ENCODE measurements at places on chromosomes 1 and 21. TPM values are rescaled to one million over a fixed set of nuclear protein-coding genes. Genes with fewer than 3 reads are reported as not detected.

GRCh38 chr21:41363370-41364270, 1.8 kb downstream of the MX2 start:
- no peak for DNase-seq

GRCh38 chr1:182279724-182280503, 111.7 kb downstream of the GLUL start:
- no peak for DNase-seq

- DNase-seq: no peak
Observed at GRCh38 chr21:42106425-42106824, 35.3 kb downstream of the UMODL1 start.

GRCh38 chr1:46481961-46482360, 7.7 kb upstream of the DMBX1 start:
- DNase-seq: no peak

GRCh38 chr1:212232090-212232489, 53.1 kb upstream of the PPP2R5A start:
- no peak for DNase-seq

DNA sequence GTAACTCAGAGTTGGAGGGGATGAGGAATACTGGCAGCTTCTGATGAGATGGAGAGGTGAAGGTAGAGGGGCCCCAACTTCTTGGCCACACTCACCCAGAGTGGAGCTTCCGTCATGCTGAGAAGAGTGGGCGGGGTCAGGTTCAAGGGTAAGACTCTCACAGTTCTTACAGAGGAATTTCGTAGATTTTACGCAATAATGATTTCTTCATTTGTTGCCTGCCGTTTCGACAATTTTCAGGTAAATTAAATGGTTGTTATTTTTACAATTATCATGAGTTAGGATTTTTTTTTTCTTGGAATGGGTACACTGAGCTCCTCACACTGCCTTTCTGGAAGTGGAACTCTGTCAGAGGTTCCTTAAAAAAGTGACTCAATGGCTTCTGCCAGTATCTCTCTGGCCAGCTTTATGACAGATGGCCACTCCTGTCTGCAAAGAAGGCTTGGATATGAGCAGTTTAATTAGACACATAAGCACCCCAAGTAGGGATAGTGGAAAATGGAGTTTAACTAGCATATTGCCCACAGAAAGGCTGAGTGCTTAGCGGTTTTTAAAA, 13.8 kb upstream of the NLRP3 start:
- no peak for DNase-seq

- no peak for DNase-seq
Observed at GRCh38 chr1:172544481-172545104, 11.6 kb downstream of the SUCO start.

- peak; percentile 81 for DNase-seq
Observed at GRCh38 chr1:10733474-10734366, 62.7 kb downstream of the CASZ1 start.

GRCh38 chr1:44985747-44986359, 542 bp downstream of the EIF2B3 start:
- no peak for DNase-seq

DNA sequence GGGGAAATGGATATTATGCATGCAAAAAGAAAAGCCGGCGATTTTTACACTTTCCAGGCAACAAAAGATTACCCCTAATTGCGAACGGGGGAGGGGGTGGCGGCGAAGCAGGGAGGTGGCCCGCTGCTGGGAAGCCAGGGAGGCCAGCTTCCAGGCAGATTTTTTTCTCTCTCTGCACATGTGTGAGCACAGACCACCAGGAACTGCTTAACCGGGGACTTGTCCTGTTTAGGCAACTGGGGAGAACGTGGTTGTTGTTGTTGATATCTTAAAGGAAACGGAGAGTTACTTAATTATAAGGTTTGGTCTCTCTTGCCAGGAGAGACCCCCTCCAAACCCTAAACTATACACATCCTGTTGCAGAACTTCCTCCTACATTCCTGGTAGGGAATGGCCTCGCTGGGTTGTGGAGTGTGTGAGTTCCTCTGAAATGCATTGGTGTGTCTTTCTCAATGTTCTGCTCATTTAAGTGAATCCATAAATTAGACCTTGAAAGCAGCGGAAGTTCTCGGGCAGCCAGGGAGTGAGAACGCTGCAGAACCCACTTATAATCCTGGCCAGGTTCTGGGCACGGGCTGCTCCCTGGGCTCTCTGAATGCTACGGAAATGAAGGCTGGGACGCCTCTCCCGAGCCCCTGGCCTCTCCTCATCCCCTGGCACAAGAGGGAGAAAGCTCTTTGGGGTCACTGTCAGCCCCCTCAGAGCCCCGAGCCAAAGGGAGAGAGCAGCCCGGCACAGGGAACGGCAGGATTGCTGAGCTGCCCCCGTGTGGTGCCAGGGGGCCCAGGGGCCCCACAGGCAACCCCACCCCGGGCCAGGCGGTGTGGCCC, 250.0 kb downstream of the FOXD2 start:
- no peak for DNase-seq

DNA sequence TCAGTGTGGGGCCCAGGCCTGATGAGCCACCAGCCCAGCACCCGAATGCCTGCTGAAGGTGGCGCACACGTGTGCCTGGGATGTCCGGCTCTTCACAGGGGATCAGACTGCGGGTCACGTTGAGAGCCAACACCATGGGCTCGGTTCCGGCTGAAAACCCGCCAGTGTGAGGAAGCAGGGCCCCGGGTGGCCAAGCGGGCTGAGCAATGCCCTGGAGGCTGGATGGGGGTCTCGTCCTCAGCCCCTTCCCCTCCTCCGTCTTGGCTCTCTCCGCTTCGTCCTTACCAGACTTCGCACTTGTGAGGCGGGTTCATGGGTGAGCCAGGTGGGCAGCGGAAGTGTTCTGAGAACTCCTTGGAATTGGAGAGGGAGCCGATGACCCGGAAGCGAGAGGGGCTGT, 43.0 kb upstream of the EIF4G3 start:
- DNase-seq: no peak

DNA sequence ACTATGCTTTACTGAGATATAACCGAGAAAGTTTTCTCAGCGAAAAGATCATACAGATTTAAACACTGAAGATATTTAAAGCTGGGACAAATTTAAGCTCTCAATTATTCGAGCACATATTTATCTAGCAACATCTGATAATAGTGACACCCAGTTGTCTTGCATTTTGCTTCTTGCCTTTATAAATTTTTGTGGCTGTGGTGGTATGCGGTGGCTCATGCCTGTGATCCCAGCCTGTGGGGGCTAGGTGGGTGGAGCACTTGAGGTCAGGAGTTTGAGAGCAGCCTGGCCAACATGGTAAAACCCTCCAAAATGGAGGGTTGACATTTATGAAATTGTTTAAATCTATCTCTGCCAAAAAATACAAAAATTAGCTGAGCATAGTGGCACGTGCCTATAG, 312.2 kb downstream of the SPATA17 start:
- no peak for DNase-seq

DNA sequence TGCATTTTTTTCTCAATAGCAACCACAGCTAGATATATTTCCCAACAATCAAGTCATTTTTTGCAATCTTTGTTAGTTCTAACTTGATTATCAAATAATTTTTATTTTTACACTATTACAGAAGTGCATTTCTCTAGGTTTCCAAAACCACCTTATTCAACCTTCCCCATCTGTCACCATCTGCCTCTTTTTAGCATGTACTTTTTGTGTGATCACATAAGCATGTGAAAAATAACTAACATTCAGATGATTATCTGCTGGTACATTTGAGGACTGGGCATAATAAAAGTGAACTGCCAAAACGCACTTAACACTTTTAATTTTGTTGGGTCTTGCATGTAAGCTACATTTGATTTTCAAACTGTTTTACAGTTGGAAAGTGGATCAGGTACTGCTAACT, 291.5 kb downstream of the AKT3 start:
- DNase-seq: no peak

DNA sequence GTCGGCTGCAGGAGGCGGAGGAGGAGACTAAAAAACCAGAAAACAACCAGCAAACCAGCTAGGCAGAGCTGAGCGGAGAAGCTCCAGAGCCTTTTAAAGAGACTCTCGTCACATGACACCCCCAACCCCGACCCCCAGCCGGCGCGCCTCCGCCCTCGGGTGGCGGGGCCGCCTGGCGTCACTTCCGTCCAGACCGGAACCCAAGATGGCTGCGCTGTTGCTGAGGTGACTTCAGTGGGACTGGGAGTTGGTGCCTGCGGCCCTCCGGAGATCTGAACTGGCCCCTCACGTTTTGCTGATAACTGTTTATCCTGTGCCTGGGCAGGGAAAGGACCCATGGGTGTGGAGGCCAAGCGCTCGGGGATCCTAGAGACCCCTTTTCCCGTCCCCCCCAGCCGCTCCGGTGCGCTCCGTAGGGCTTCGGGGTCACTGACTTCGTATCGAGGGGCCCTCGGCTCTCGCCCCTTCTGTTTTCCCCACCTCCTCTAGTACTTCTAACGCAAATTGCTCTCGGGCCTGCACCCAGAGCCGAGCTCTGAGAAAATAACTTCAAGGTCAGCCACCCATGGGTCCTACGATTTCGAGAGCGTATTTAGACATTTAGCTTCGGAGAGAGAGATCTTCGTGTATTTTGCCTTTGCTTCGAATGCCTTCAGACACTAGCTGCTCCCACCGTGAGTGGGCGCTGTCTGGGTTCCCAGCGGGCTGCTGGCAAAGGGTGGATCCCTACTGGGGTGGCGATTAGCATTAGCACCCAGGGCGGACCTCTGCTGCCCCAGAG, at the start of gene SDHC:
TSS of gene SDHC (plus strand) at position 181 of the 781 bp plus-strand sequence. CDS start at position 206, 25 bp downstream.
- peak; percentile 92 for DNase-seq

DNA sequence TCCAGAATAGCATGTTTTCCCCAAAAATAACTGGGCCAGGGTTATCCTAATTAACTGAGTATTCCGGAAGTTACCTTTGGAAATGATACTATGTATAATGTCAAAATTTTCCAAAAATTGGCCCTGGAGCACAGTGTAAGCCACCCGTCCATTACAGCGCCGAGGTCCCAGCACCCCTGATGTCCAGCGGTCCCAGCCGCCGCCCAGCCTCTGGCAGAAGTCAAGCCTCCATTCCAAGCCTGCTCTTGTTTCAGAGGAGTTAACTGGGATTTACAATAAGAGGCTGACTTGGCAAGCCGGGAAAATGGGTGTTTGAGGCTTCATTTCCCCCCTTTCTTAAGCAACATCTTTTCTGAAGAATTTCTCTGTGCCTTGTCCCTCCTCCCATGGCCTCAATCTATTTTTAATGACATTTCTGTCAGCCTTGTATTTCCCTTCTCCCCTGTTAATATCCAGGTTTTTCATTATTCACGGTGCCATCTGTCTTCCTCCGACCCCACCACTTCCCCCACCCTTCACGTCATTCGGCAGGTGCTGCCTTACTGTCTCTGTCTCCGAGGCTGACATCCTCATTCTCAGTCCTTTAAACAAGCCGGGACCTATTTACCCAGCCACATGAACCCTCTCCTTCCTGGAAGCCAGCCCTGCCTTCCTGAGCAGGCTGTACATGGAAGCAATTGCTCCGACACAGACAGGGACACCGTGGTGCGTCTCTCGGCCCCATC, 490.9 kb downstream of the NPHP4 start:
- DNase-seq: no peak

The SAMD13 gene
- 0.38 TPM for total RNA-seq

The PTP4A2 gene
- 285 TPM for total RNA-seq

The HPDL gene
- total RNA-seq: 14.3 TPM

The CD1B gene
- total RNA-seq: not detected

The CACNA1S gene
- not detected for total RNA-seq

The IL19 gene
- not detected for total RNA-seq

The LY9 gene
- total RNA-seq: 4.9 TPM

The PDC gene
- total RNA-seq: not detected

The ZYG11A gene
- total RNA-seq: 0.24 TPM

Measured in activated CD4-positive, alpha-beta memory T cell treated with anti-CD3 and anti-CD28 coated beads for 36 hours (primary cell).